Activated T-cell treated with anti-CD3 and anti-CD28 coated beads for 4 hours (primary cell): ENCODE measurements at places on chromosomes 6 and 20.

GRCh38 chr6:154933181-154933827, 61.8 kb upstream of the TIAM2 start:
- DNase-seq = no peak

DNA sequence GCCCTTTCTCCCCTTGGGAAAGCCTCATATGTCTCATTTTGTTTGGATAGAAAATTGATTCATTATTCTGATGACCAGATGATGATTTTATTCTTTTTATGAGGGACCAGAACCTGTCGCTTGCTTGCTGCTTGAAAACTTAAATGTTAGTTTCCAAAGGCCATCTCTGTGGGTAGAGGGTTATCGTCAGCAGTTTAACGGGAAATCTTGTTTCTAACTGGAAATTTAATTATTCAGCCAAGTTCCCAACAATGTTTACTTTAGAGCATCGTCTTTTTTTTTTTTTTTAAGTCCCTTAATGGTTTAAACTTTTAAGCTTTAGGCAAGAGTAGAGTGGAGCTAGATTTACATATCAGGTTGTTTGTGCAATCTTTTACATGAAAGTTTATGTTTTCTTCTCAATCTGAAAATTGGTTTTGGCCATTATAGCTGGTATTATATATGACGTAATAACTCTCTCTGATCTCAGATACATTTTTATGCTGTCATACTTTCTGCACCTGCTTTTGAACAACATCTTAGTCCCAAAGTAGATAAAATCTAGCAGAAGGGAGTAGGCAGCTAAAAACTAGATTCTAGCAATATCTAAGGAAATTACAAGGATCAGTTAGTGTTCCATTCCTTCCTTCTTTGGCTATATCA, 93.9 kb downstream of the FOXO3 start:
- no peak for DNase-seq

GRCh38 chr20:40481743-40482458, 207.1 kb downstream of the MAFB start:
- no peak for DNase-seq

GRCh38 chr6:159445351-159445750, 247.7 kb downstream of the SOD2 start:
- DNase-seq = no peak

DNA sequence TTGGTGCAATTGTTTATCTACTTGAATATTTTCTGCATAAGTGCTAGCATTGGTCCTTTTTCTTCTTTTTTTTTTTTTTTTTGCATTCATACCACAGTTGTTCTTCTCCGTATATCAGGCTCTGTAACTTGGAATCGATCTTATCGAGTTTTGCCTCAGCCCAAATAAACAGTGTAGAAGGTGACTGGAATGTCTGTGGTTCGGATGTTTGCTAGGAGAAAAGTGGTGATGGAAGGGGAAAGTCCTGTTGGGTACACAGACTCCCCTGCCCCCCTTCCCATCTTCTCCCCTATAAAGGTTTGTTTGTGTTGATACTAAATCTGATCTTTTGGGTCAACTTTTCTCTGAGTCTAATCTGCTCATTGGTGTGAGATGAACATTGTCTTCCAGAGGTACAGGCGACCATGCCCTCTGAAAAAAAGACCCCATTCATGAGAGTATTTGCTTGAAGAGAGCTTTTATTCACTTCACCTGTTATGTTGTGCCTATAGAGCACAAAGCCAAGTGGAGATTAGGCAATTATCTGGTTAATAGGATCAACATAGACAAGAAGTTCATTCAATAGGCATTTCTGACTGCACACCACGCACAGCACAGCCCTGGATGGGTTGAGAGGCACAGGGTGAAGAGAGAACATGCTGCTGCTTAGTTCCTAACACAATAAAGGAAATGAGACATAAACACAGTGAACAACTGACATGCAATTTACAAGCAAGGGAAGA, 620.0 kb downstream of the PKHD1 start:
- no peak for DNase-seq

GRCh38 chr20:1934721-1935573, 39.7 kb downstream of the SIRPA start:
- DNase-seq = no peak

- DNase-seq = no peak
These were observed 675.7 kb upstream of the AGPAT4 start for GRCh38 chr6:161949531-161949930.

- no peak for DNase-seq
These were observed at the start of gene HLA-DOB for GRCh38 chr6:32816746-32817204. TSS of gene HLA-DOB (minus strand) at chr6:32817002. CDS start at chr6:32816951, 51 bp downstream.

DNA sequence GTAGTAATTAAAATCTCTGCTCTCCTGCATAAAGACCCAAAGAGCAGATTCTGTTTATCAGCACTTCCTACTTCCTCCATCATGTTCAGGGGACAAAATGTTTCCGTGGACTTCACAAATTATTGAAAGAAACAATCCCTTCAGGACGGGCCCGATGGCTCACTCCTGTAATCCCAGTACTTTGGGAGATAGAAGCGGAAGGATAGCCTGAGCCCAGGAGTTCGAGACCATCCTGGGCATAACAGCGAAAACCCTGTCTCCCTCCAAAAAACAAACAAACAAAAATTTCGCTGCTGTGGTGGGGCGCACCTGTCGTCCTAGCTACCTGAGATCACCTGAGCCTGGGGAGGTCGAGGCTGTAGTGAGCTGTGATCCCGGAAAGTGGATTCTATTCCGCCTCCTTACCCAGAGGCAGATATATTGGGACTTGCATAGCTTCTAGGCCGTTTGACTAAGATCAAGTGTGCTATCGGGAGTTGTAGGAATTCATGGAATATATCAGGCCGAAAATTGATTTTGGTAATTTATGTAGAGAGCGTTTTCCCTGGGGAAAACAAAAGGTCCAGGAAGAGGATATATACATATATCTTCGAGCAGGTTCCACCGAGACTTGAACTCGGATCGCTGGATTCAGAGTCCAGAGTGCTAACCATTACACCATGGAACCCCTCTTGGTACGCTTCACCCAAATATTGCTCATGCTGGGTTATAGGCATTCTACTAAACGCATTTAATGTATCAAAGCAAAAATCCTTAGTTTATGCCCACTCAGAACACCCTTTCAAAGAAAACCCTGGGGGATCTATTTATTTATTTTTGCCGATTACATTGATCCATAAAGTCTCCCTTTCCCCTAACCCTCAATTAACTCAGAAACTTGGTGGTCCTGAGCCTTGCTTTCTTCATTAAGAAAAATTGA, 74.5 kb upstream of the ZNF184 start:
- DNase-seq = no peak

DNA sequence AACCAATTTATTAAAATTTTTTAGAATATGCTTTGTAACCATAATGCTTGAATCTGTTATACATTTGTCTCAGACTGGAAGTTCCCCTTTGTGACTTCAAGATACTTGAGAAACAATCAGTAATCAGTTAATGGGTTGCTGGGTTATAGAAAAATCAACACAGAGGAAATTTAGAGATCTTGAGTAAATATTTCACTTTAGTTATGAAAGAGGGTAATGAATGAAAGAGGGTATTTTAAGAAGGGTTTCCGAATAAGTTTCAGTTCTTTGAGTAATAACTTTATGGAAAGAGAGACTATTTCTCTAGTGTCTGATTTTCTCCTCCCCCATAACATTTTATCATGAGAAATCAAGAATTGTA, 21.4 kb downstream of the ZFAND3 start:
- no peak for DNase-seq

DNA sequence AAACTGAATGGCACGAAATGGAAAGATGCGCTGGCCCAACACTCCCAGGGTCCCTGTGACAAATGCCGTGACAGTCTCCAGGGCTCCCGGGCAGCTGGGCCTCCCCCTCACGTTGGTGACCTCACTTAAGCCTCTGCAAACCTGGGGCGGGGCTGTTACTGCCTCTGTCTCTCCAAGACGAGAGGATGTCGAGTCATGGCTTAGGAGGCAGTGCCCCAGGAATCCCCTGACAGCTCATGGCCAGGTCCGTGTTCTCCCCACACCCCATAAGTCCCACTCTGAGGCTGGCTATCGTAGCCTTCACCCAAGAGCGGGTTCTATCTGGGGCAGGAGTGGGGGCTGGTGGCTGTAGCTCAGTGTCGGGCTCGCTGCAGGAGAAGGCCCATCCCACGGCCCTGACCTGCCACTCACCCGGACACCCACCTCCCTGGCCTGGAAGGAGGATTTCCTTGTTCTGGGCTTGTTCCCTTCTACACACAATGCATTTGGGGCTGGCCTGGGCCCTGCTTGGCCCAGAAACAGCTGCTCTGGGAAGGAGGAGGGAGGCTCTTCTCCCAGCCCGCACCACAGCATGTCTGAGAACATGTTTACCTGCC, 5.6 kb upstream of the RPS21 start:
- no peak for DNase-seq

DNA sequence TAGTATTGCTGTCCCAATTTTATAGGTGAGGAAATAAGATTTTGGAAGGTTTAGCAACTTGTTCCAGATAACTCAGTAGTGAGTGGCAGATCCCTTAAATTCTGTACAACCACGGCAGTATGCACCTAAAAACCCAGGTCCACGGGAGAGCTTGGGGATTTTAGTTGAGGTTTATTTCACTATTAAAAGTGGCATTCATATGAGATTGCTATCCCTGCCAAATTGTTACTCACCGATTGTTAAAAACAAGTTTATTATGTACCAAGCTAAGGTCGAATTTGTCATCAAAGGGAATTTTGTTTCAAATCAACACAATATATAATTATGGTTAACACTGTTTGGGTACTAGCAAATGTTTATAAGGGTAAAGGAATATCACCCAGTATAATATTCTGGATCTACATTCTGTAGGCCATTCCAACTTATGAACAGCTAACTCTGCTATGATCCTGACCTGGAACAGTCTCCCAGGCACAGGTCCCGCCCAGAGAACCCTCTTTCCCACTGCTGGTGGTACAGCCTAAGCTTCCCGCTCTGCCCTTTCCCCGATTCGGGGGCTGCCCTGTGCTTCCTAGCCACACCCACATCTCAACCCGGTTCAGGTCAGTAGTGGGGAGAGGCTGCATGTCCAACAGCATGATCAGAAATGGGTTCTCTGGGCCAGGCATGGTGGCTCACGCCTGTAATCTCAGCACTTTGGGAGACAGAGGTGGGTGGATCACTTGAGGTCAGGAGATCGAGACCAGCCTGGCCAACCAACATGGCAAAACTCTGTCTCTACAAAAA, 24.9 kb downstream of the GPLD1 start:
- DNase-seq = no peak

GRCh38 chr20:19626896-19627295, 131.2 kb upstream of the RIN2 start:
- DNase-seq = no peak

GRCh38 chr6:36657942-36658544, 20.5 kb upstream of the CDKN1A start:
- DNase-seq = no peak

- DNase-seq = peak; percentile 58
These were observed 39.7 kb upstream of the TULP1 start for GRCh38 chr6:35552285-35552917.

DNA sequence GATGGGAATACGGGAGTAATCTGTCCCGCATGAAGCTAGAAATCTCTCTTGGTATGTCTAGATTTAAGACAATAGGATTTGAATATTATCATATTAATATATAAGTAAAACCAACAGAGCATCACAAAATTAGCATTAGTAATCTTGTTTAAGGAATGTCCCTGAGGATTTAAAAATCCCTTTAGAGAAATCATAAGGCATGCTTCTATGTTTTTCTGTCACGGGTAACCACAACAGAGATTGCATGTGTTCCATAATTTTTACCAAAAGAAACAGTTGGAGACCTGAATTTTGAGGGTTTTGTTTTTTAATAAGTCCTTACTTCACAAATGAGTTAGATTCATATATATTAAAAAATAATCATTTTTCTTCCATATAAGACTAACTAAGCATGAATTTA, 146.8 kb downstream of the GJA1 start:
- DNase-seq = no peak

DNA sequence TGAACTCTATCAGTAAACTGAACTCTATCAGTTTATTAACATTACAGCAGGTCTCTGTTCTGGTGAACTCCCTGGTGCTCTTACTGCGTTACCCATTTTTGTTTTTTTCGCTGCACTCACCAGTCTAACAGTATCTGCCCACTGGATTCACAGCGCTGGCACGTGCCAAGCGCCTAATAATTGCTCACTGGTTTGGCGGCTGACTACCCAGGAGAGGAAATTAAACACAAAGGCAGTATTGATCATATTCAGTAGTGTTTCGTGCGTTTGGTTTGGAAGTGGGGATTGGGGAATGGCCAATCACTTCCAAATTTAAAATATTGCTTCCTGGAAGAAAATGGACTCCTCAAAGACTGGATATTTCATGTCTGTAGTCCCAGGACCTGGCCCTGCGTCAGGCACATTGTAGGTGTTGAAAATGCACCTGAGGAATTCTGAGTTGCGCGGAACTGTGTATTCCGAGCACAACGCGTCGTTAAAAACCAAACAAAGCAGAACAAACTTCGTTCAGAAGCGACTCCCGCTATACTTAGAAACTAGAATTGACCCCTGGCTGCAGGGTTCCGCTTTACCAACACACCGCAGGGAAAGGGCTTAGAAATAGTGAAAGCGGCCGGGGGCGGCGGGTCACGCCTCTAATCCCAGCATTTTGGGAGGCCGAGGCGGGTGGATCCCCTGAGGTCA, 1.1 kb upstream of the RPS12 start:
- DNase-seq = peak; percentile 27

- DNase-seq = no peak
These were observed 8.1 kb downstream of the CRISP3 start for GRCh38 chr6:49736017-49736508.

DNA sequence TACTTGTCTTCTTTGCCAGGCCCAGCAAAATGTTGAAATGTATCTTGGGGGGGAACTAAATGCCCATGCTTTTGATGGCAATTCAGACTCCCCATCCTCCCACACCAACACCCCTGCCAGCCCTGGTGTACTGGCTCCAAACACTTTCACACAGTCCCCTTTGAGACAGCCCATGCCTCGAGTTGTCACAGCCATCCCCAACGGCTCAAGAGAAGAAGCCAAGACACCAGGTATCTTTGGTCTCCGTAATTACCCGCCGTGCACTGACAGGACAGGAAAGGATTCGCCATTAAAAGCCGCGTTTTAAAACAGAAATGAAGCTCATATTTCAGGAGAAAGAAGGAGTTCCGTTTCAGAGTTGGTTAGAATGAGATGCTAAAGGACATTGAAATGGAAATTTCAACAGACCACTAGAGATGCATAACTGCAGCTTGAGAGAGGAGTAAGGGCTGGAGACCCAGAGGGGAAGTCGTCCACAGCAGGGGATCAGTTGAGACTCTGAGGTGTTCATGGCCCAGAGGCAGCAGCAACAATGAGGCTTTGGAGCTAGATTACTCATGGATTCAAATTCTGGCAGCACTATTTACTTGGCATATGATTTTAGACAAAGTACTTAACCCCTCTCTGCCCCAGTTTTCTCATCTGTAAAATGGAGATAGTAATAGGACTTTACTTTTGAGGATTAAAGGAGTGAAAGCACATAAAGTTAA, 63.5 kb upstream of the ADGRF1 start:
- no peak for DNase-seq

GRCh38 chr6:90508753-90509152, 78.1 kb downstream of the MAP3K7 start:
- no peak for DNase-seq

GRCh38 chr20:12090920-12091319, 173.2 kb downstream of the BTBD3 start:
- no peak for DNase-seq
